ENCODE measurements at places on chromosomes 4 and X.
A peak's percentile ranks its signal among the peaks of the same experiment; 100 is the strongest.

DNA sequence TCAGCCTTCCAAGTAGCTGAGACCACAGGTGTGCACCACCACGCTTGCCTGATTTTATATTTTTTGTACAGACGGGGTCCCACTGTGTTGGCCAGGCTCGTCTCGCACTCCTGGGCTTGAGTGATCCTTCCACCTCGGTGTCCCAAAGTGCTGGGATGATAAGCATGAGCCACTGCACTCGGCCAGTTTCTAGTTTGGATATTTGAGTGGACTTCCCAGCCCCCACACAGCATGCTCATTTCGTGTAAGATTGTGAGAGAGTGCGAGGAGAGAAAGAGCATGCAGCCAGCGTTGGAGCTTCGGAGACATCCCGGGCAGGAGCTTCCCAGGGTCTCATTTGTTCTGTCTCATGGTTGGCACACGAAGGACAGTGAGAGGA, 31.8 kb downstream of the ARSD start:
- no peak for DNase-seq

DNA sequence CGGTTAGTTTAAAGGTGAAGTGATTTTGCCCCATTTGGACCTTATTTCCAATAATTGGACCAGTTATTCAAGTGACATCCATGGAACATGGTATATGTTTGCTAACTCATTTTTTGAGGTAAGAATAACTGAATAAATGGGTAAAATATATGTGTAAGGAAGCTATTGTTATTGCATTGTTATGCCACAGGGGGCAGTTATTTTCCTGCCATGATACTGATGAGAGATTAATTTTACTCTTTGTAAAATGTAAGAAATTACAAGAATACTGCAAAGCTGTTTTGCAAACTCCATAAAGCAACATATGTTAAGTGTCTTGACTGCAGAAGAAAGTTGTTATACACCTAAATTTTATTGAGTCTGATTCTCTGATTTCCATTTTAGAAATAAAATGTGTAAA, 114.0 kb downstream of the IL1RAPL1 start:
- DNase-seq, result no peak

- no peak for DNase-seq
Observed at GRCh38 chr4:168641811-168642140, 144.9 kb downstream of the PALLD start.

DNA sequence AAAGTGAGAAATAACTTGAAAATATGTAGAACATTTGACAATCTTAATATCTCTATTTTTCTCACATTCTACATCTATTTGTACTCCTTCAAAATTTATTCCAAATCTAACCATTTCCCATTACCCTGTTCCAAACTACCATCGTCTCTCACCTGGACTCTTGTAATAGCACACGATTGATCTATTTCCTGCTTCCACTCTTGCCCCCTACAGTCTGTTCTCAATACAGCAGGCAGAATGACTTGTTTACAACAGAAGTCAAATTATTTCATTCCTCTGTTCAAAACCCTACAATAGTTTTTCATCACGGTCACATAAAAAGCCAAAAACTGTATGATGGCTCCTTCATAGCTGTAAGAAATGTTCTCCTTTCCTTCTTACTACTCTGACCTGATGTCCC, 21.1 kb upstream of the LUZP4 start:
- DNase-seq, result no peak

GRCh38 chr4:55336138-55337034, 9.7 kb upstream of the SRD5A3 start:
- DNase-seq, result no peak

DNA sequence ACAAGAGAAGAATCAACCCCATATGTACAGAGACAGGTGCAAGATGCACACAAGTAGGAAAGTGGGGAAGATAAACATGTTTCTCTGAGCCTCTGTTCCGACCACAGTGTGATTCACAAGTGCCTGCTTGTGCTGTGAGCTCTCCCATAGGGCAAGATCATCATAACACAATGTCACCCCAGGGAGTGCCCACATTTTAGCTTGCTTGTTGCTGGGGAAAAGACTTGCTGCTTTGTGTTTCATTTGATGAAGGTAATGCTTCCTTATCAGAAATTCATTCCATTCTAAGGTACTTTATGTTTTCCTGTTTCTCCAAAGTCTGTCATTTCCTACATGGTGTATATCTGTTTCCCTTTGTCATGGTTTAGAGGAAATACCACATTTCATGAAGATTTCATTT, 304.5 kb upstream of the DIPK2B start:
- no peak for DNase-seq

DNA sequence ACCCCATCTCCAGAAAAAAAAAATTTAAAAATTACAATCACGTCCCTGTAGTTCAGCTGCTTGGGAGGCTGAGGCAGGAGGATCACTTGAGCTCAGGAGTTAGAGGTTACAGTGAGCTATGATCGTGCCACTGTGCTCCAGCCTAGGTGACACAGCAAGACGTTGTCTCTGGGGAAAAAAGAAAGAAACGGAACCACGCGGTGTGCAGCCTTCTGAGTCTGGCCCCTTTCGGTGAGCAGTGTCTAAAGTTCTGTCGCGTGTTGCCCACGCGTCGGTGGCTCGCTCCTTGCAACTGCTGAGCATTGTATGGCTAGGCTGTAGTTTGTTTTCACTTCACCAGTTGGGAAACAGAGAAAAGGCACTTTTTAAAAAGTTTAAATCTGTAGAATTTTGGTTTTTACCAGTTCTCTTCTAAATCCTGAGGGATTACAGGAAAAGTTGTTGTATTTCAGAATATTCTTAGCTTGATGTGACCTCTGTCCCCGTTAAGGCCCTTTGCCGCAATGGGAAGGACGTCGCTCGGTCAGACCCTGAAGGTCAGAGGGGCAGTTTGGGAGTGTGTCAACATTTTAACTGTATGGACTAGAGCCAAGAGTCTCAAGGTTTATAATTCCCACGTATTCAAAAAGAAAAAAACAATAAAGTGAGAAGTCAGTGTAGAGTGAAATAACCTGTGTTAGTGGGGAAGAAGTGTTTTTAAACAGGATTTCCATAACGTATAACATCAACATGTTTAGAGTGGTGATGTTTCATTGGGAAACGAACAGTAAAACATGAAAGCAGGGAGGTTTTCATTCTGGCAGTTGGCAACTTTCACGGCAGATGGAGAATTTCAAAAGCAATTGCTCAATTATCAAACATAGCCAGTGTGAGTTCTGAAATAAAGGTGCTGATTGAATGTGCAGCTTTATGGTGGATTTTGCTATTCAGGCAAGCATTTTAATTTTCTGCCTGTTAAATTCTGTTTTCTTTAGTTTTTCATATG, 45.8 kb upstream of the MSANTD1 start:
- peak; percentile 46 for DNase-seq

DNA sequence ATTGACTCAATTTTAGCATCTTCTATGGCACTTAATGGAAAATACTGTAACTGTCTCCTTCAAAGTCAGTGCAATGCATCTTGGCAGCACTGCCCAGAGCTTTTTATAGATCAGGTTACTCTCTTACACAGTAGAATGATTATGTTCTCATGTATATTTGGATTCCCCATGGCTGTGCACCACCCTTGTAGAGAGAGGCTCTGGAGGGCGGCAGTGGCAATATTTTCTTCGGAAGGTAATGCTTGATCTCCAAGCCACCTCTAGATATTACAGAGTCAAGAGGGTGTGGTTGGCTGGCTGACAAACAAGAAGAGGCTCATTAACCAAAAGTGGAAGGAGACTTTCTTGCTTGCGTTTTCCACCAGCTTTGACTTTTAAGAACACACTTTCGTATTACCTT, 72.8 kb upstream of the ARSJ start:
- DNase-seq, result no peak

GRCh38 chrX:47012131-47012530, 66.1 kb upstream of the RGN start:
- DNase-seq, result no peak

GRCh38 chr4:26859762-26860156, 882 bp upstream of the STIM2 start:
- DNase-seq, result no peak

DNA sequence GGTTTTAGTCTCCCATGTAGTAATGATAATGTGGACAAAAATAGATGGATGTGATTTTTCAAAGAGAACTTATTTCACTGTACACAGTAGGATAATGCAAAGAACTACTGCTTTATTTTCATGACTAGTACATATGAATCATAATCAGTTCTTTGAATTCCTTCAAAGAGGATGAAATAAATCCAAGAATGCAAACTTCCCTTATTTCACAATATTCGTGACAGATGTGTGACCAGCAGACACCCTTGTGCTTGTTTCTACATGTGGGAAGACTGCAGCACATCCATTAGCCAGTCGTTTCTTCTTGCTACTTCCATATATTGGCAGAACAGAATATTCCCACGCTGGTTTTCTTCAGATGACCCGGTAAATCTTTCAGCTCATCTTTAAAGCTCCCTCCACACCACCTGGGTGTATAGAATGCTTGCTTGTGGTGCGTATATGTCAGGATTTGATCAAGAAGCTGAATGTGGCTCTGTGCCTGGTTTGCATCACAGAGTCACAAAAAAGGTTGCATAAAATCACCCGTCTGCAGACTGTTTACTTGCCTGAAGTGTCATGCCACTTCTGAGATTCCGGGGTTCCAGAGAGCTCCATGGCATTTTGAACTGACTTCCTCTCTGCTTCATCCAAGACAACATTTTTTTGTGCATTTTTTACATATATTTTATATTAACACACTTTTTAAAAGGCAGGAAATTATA, 47.7 kb upstream of the FAT4 start:
- DNase-seq, result no peak

DNA sequence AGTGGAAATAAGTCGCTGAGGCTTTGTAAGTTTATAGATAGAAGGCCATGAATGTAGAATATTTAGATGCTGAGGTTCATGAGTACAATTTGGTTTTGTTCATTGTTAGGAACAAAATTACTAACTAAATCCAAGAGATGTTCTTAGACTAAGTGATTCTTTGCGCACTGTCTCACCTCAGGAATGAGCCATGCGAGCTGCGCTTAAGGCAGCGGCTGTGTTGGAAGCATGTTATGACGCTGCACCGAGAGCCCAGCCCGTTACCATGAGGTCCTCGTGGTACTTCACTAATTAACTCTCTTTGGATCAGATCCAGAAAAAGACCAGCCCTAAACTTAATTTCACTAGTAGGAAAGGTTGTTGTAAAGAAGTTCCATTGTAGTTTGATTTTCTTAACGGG, 166.2 kb downstream of the RAPGEF2 start:
- DNase-seq, result no peak

DNA sequence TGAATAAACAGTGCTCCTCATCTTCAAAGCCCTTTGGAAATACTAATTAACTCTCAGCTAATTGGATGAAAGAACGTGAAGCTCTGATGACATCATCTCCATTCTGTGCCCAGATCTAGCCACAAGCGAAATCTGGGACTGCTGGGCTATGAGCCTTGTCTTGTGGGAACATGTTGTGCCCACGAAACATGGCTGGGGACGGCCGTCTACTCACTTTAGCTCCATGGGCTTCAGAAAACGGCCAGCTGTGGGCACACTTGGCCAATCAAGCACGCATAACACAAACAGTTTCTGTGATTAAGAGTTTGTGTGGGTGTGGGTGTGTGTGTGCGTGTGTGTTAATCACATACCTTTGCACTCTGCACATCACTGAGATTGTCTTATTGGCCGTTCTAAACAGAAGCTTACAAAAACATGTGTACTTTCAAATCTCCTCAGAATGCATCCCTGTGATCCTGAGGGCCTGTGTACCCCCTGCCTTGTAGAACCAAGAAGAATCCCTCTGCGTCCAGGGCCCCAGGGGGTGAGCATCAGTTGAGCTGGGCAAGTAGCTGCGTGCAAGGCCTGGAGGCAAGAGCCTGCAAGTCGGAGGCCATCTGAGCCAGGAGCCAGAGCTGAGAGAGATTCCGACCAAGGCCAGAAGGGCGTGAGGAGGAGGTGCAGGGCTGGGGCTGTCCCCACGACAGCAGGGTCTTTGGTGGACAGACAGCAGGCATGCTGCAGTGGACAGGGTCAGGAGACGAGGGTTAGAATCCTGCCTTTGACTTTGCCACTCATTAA, 18.7 kb upstream of the ZNF185 start:
- no peak for DNase-seq

DNA sequence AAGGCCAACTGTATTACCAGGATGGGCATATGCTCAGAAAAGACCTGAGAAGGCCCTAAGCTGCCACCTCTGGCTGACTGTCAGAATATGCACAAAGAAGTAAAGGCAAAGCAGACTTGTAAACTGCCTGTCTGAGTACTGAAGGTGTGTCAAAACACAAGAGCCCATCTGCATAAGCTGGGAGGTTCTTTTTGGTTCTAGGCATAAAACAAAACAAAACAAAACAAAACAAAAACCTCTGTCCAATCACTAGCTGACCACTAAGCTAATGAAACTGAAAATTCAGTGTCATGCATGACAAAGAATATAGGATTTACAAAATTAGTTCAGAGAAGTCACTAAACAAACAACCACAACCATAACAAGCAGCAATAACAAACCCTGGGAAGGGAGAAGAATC, 20.6 kb downstream of the SH3D19 start:
- DNase-seq, result no peak
